ENCODE measurements at places on chromosomes 12 and 14. TPM values are rescaled to one million over a fixed set of nuclear protein-coding genes. Genes with fewer than 3 reads are reported as not detected.

The ADAM21 gene
- polyA plus RNA-seq = not detected

DNA sequence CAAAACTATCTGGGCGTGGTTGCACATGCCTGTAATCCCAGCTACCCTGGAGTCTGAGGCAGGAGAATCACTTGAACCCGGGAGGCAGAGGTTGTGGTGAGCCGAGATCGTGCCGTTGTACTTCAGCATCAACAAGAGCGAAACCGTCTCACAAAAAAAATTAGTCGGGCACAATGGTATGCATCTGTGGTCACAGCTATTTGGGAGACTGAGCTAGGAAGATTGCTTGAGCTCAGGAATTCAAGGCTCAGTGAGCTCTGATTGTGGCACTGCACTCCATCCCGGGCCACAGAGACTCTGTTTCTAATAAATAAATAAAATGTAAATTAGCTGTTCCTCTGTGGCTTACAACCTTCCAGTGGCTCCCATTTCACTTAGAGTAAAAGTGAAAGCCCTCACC is 28.0 kb downstream of the RCOR1 start:
- H3K4me1 ChIP-seq = no peaks in the 10 kb centered on the region
- H3K27ac ChIP-seq = no peak overlapping the region
- no peak for DNase-seq
- no peaks in the 10 kb centered on the region for H3K27me3 ChIP-seq
- H3K4me3 ChIP-seq = no peak overlapping the region

- H3K27me3 ChIP-seq = no peaks in the 10 kb centered on the region
- H3K36me3 ChIP-seq = no peaks in the 10 kb centered on the region
- H3K4me1 ChIP-seq = no peaks in the 10 kb centered on the region
- H3K4me3 ChIP-seq = no peak overlapping the region
Measured at GRCh38 chr12:117850048-117850447, 118.7 kb downstream of the KSR2 start.

DNA sequence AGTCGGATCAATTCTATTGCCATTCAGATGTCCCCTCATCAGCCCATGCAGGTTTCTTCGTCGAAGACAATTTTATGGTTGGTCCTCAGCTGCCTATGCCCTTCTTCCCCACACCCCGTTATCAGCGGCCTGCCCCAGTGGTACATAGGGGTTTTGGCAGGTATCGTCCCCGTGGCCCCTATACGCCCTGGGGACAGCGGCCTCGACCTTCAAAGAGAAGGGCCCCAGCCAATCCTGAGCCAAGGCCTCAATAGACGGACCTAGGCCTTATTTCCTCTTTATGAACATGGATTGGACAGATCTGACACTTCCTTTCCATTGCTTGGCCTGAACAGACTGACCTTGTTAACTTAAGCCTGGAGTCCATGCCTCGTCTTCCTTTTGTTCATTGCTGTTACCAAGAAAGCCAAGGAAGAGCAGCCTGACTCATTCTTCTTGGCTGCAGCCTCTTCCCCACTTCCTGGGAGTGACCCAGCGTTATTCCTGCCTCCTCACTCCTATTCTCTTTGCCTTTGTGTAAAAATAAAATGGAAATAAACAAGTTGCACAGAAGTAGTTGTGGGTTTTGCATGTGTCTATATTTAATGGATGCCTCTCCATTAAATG is 156.5 kb upstream of the AMIGO2 start:
- DNase-seq = no peak
- no peak overlapping the region for H3K27ac ChIP-seq
- H3K4me1 ChIP-seq = no peaks in the 10 kb centered on the region
- H3K4me3 ChIP-seq = no peak overlapping the region
- no peaks in the 10 kb centered on the region for H3K36me3 ChIP-seq

The SPTLC2 gene
- 3.1 TPM for polyA plus RNA-seq

DNA sequence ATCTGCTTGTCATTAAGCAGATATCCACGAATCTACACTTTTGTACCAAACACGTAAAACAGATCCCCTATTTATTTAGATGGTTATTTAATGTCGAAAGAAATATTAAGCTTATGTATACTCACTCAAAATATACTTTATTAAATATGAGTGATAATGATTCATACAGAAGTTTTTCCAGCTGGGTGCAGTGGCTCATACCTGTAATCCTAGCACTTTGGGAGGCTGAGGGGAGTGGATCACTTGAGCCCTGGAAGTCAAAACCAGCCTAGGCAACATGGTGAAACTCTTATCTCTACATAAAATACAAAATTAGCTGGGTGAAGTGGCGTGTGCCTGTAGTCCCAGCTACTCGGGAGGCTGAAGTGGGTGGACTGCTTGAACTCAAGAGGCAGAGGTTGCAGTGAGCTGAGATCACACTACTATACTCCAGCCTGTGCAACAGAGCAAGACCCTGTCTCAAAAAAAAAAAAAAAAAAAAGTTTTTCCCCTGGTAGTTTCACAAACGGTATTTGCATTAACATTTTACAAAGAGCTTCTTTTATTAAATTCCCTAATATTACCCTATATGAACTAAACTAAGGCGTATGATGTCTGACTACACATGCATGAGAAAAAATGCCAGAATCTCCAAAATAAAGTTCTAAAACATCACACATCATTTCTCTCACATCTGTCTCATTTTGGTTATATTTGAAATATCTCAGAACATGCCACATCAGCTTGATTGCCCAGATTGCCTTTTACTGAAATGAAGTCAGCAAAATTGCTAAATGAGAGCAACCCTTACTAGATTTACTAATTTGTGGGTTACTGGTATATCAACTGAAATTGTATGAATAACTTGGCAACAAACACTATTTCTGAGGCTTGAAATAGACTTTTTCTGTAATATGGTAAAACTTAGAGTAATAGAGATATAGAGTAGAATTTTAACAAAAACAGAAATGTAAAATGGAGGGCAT is 74.9 kb downstream of the PAWR start:
- H3K4me1 ChIP-seq = no peaks in the 10 kb centered on the region
- H3K36me3 ChIP-seq = peaks cover 4% of the 10 kb centered on the region
- H3K27me3 ChIP-seq = no peaks in the 10 kb centered on the region
- DNase-seq = no peak

The TSHR gene
- polyA plus RNA-seq = not detected

The FAIM2 gene
- polyA plus RNA-seq = 0.05 TPM

GRCh38 chr12:106179086-106179485 is 40.3 kb upstream of the NUAK1 start:
- no peak overlapping the region for H3K27ac ChIP-seq
- DNase-seq = no peak
- H3K4me3 ChIP-seq = no peak overlapping the region
- no peaks in the 10 kb centered on the region for H3K4me1 ChIP-seq
- H3K36me3 ChIP-seq = no peaks in the 10 kb centered on the region

- no peaks in the 10 kb centered on the region for H3K4me1 ChIP-seq
- DNase-seq = no peak
Measured at GRCh38 chr12:87656311-87656710, 372.9 kb downstream of the C12orf50 start.

DNA sequence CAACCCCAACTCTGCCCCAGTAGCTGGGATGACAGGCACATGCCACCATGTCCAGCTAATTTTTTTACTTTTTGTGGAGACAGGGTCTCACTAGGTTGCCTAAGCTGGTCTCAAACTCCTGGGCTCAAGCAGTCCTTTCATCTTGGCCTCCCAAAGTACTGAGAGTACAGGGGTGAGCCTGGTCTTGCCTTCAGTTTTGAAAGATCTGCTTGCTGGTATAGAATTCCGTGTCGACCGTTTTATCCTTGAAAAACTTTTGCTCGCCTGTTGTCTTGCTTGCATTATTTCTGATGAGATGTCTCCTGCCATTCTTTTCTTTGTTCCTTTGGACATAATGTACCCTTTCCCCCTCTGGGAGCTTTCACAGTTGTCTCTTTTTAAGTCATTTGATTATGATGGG is 92.0 kb upstream of the DYNC1H1 start:
- H3K36me3 ChIP-seq = no peaks in the 10 kb centered on the region
- no peaks in the 10 kb centered on the region for H3K27me3 ChIP-seq
- no peaks in the 10 kb centered on the region for H3K4me1 ChIP-seq
- no peak overlapping the region for H3K27ac ChIP-seq
- no peak overlapping the region for H3K4me3 ChIP-seq
- DNase-seq = no peak

- no peak overlapping the region for H3K4me3 ChIP-seq
- DNase-seq = peak; percentile 46
- H3K27me3 ChIP-seq = no peaks in the 10 kb centered on the region
Measured at GRCh38 chr12:79274501-79275064, 410.0 kb downstream of the SYT1 start.

DNA sequence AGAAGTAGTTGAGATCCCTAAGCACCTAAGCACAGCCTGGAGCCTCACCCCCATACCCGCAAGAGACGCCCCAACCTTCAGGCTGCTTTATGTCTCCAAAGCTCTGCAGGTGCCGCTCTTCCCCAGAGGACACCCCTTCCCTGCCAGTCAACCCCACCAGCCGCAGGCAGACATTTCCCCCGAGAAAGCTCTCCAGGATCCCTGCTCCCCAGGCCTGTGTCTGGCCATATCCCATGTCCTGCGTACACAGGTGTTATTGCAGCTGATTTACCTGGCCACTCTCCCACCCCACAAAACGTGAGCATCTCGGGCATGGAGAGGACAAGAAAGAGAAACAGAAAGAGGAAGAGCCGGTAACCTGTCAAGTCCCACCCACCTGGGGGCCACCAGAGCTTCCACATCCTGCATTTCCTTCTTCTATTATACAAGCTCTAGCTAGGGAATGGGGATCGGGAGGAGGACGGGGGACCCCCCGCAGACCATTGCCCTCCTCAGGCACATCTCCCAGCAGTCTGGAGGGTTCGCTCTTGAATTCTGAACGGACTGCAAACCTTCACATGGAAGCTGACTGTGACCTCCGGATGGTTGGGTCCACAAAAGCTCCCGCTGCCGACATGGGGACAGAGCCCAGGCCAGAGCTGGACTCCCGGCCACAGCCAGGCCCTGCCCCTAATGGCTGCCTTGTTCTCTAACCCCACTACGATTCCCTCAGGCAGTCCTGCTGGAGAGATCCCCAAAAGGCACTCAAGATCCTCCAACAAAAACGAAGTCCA is 17.6 kb downstream of the CCDC88C start:
- no peak overlapping the region for H3K4me3 ChIP-seq
- H3K36me3 ChIP-seq = no peaks in the 10 kb centered on the region
- no peaks in the 10 kb centered on the region for H3K4me1 ChIP-seq
- no peaks in the 10 kb centered on the region for H3K27me3 ChIP-seq

- no peak overlapping the region for H3K4me3 ChIP-seq
- no peaks in the 10 kb centered on the region for H3K36me3 ChIP-seq
- H3K4me1 ChIP-seq = no peaks in the 10 kb centered on the region
Measured at GRCh38 chr12:54680374-54680773, 32.2 kb upstream of the DCD start.

- no peak overlapping the region for H3K27ac ChIP-seq
- no peaks in the 10 kb centered on the region for H3K36me3 ChIP-seq
- H3K27me3 ChIP-seq = no peaks in the 10 kb centered on the region
- no peaks in the 10 kb centered on the region for H3K4me1 ChIP-seq
- no peak overlapping the region for H3K4me3 ChIP-seq
- peak; percentile 80 for DNase-seq
Measured at GRCh38 chr12:131074221-131075083, 120.7 kb downstream of the ADGRD1 start.

The CRIP2 gene
- 432 TPM for polyA plus RNA-seq
